ENCODE measurements at places on chromosomes 5 and 9.

- DNase-seq, result no peak
Observed at GRCh38 chr9:90702441-90702955, 59.9 kb upstream of the DIRAS2 start.

DNA sequence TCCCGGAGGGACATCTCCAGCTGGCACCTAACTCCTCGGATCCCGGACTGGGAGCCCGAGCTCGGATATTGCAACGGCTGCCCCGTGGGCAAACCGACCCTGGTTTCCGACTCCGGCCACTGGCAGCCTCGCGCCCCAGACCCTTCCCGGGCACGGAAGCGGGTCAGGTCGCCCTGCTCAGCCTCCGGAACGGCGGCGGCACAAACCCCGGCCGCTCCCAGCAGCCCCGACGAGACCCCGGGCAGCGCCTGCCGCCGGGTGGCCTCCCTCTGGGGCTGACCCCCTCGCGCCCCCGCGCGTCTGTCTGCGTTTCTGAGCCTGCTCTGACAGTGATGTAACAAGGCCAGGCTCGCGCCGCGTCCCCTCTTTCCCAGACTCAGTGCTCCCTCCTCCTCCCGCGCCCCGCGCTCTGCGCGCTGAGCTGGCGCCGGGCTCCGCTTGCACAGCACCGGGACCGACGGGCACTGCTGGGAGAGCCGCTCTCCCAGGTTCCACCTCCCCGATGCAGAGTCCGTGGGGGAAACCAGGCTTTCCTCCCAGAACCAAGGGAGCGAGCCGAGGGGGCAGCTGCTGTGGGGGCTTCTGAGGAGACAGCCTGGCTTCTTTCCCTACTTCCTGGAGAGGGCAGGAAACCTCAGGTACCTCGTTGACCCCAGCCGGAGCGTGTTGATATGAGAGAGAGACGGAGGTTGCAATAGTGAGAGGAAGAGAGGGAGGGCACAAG, at the start of gene TMEM215:
Gene TMEM215 (plus strand): TSS at position 373 of the 724 bp plus-strand sequence. CDS start 644 bp downstream, outside the sequence.
- no peak for DNase-seq

DNA sequence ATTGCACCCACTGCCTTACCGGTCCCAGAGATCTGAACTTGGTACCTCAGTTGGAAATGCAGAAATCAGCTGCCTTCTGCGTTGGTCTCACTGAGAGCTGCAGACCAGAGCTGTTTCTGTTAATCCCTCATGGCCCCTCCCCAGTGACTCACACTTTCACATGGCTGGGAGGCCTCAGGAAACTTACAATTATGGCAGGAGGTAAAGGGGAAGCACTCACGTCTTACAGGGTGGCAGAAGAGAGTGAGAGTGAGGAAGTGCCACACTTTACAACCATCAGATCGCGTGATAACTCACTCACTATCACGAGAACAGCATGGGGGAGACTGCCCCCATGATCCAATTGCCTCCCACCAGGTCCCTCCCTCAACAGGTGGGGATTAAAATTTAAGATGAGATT, 648.5 kb downstream of the MTRR start:
- DNase-seq, result no peak

- DNase-seq, result no peak
Observed at GRCh38 chr5:56845277-56845676, 29.9 kb downstream of the MAP3K1 start.

GRCh38 chr5:170503990-170504596, at the start of gene KCNIP1:
TSS of gene KCNIP1 (plus strand) at chr5:170504020.
- no peak for DNase-seq

GRCh38 chr9:28853477-28853876, 1280.2 kb upstream of the C9orf72 start:
- no peak for DNase-seq

DNA sequence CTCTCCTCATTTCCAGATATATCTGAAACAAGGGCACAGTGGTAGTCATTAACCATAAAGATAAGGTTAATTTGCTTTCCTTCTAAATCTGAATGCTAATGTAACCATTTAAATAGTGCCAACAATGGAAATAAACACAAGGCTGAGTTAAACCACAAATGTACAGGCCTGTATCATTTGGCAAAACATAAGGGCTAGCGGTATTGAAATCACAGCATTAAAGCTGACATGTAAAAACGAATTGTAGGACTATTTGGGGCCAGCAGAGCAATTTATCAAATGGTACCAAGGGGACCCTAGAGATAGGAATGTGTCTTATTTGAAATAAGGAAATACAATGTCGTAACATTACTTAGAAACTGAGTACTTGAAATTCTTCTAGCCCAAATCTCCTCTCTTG, 247.5 kb upstream of the RPS23 start:
- no peak for DNase-seq

GRCh38 chr5:565782-566440, 41.7 kb upstream of the SLC9A3 start:
- DNase-seq, result no peak

- no peak for DNase-seq
Observed at GRCh38 chr5:150516011-150516410, 8.1 kb downstream of the NDST1 start.

- DNase-seq, result no peak
Observed at GRCh38 chr5:36481454-36482120, 124.8 kb upstream of the SLC1A3 start.

- no peak for DNase-seq
Observed at GRCh38 chr5:31208043-31208442, 14.6 kb downstream of the CDH6 start.

- DNase-seq, result no peak
Observed at GRCh38 chr5:173412566-173412965, 84.4 kb upstream of the STC2 start.

- DNase-seq, result no peak
Observed at GRCh38 chr9:18459962-18460584, 13.9 kb upstream of the ADAMTSL1 start.

DNA sequence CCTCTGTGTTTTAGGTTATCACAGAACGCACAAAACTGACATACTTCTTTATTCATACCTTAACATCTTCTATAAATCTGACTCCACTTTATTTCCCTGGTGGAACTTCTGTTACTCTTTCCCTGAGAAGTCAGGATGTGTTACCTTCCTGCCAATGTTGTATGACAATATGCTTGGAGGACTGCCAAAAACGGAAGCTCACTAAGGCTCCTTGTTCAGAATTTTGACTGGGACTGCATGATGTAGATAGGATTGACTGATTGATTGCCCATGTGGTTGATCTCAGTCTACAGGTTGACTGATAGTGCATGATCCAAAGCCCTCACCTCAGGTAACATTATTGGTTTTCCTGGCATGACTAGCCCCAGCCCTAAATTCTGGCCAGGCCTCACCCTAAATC, 319.4 kb downstream of the TLR4 start:
- no peak for DNase-seq

DNA sequence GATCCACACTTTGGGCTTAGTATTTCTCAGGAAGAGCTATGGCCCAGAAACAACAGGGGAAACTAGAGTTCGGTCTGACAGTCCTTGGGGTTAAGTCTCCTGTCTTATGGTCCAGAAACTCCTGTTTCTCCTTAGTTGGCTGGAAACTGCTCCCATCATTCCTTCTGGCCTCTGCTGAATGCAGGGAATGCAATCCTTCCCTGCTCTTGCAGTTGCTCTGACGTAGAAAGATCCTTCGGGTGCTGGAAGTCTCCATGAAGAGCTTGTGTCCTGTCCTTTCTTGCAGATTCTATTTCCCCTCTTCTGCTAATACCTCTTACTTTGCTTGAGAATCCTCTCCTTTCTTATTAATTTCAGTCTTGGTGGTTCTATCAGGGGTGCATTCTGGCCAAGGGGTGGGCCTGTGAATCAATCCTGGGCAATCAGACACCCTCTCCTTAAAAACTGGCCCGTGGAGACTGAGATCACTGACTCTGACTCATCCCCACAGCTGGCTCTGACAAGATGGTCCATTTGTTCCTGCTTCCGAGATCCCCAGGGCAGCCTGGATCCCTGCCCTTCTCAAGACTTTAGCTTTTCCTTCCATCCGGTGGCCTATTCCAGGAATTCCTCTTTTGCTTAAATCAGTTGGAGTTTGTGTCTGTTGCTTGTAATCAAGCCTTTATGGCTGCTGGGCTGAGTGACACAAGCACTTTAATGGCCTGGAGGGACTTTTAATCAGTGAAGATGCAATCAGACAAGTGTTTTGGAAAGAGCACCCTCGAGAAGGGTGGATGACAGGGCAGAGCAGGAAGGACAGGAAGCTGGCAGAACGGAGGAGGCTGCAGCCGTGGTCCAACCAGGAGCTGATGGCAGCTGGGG, 23.7 kb downstream of the PTGS1 start:
- no peak for DNase-seq

DNA sequence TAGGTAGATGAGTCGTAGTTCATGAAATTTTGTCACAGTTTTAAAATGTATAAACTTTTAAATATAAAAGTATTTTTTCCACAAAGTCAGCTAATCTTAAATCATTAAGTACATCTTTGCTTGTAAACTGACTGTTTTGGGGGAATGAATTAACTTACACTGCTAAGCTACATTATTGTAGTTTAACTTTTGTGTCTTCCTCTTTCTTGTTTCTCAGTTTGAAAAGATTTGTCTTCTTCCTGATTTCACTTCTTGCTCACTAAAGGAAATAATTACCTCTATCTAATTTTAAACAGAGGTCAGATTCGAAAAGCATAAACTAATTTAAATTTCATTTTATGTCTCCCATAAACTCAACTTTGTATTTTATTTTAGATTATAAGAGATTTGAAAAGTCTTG, 5.7 kb downstream of the NIPSNAP3B start:
- no peak for DNase-seq

DNA sequence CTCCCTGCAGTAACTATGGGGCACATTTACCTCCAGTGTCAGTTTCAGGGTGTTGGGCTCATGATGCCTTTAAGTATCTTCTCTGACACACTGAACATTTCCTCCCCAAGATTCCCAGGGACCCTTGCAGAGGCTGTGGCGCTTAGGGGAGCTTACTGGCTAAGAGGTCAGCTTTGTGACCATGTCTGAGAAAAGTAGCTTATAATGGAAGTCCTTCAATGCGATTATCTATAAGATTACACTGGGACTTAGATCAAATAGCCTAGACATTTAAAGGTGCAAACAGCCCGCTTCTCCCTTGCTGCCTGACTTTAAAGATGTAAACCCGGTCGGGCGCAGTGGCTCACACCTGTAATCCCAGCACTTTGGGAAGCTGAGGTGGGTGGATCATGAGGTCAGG, 25.4 kb downstream of the FABP6 start:
- DNase-seq, result no peak

DNA sequence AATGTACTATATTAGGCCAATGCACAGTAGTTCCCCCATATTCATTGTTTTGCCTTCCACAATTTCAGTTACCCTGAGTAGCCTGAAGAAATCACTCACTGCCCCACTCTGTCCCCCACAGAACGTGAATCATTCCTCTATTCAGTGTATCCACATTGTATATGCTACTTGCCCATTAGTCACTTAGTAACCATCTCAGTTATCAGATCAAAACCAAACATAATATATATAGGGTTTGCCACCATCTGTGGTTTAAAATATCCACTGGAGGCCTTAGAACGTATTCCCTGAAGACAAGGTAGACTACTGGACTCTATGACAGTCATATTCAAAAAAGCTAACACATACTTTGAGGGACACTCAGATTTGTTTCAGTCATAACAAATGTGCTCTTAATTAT, 465.7 kb upstream of the RGMB start:
- DNase-seq, result no peak

DNA sequence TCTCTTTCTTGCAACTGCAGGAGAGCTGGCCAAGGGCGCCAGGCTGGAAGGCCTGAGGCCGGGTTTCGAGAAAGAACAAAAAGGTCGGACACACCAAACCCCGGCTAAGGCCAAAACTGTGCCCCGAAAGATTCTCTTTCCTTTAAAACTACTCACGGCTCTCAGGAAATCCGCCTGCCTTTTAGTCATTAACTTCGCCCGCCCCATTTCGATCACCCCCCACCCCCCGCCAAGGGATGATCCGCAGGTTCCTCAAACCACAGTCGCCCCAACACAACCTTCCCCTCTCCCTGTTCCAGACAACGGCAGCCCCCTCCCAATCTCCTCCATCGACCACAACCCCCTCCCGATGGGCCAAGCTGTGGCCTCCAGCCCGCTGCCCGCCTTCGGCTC, 536 bp downstream of the FEM1C start:
- DNase-seq, result no peak

GRCh38 chr9:72022841-72023240, 37.6 kb downstream of the C9orf57 start:
- no peak for DNase-seq

GRCh38 chr5:7878381-7878873, 9.5 kb downstream of the MTRR start:
- no peak for DNase-seq

- DNase-seq, result no peak
Observed at GRCh38 chr9:14135421-14135820, 178.5 kb downstream of the NFIB start.

DNA sequence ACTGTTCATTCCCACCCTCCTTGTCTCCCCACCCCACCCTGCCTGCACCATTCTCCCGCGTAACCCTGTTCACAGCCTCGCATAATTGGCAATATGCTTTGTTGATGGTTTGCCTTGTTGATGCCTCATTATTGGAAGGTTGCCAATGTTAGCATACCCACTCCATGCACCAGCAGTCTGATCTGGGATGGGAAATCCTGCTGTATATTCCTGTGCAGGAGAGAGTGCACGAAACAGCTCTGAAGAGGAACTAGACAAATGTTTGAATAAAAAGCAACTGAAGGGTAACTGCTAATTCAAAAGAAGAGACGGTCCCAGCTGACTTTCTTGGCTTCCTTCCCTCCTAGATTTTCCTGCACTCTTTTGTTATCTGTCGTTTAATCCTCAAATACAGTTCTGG, 271.7 kb upstream of the TLE4 start:
- DNase-seq, result peak; percentile 54

DNA sequence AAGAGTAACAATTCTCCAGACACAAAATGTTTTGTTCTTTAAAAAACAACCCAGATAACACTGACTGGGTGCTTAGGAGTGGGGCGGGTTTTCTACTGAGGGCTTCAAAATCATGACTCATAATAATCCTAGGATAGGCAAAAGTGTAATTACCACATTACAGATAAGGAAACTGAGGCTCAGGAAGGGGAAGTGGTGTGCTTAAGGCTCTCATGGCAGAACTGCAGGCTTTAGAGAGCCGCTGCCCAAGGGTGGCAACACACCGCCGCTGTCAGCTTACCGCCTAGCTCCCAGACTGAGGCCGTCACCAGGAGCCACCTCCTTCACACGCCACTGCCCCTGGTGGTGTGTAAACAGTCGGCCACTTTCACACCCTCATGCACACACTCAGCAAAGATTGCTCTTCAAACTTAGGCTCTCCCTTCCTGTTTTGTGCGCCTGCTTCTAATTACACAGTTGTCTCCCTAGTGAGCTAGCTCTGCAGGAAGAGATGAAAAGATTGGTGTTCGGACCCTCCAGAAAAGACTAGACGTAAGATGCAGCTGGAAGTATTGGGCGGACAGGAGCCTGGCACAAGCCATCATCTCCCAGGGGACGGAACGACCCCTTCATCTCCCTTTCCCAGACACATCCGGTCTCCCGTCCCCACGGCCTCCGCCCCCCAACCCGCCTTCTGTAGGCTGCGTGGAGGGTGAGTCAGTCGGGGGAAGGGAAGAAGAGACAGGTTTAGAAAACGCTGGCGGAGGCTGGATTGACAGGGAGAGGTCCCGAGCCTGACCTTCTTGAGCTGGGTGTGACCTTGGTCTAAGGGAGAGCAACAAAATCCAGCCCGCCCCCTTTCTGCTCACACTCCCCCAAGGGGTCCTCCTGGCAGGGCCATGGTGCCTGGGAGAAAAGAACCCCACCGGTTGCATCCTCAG, 162.7 kb downstream of the SYK start:
- no peak for DNase-seq

Data from NCI-H1417 treated with DMSO at 0.1 percent for 48 hours (cell line).